Mucosa of descending colon (tissue), 3 donors: ENCODE measurements at places on chromosomes 12 and 14. TPM values are rescaled to one million over a fixed set of nuclear protein-coding genes. Genes with fewer than 3 reads are reported as not detected.
A peak's percentile ranks its signal among the peaks of the same experiment; 100 is the strongest.

- no peak for DNase-seq
Observed at GRCh38 chr12:104490186-104490585, 33.4 kb downstream of the CHST11 start.

DNA sequence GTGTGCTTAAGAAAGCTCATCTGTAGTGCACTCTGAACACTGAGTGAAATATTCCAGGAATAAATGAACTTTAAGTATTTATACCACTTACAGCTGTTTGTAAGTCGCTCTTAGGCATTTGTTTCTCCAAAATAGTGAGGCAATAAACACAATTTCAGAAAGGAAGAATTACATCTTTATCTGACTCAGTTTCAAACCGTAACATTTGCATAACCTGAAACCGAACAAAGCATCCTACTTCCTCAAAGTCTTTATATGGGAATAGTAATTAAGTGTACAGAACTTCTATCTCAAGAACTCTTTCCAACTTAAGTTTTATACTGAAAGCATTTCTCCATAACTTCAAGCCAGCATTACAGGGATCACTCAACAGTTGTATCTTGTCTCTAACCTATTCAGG is 58.4 kb downstream of the SOX5 start:
- no peak for DNase-seq

GRCh38 chr14:77542421-77543239 is 44.0 kb upstream of the ISM2 start:
- no peak for DNase-seq

DNA sequence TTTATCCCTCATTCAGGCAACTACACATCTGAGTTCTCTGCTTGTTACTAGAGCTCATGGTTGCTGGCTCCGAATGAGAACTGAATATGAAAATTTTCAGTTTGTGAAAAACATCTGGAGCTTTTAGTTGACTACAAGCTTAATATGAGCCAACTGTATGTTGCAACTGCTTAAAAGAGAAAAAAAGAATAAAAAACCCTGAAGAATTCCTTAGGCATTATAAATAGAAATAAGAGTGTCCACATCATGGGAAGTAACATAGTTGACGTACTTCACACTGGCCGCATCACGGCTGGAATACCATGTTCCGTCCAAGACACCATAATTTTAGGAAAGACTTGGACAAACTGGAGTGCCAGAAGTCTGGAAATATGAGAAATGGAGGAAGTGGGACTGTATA is 57.9 kb downstream of the PDE3A start:
- no peak for DNase-seq

- DNase-seq = no peak
Observed at GRCh38 chr12:118503476-118503875, 127.1 kb downstream of the SUDS3 start.

GRCh38 chr14:93042968-93043940 is 72.5 kb downstream of the ITPK1 start:
- peak; percentile 92 for DNase-seq

GRCh38 chr12:39503439-39503838 is 60.5 kb upstream of the KIF21A start:
- DNase-seq = no peak

GRCh38 chr14:99512110-99512449 is 30.9 kb downstream of the CCNK start:
- no peak for DNase-seq

- no peak for DNase-seq
Observed at GRCh38 chr12:31005944-31006361, 67.7 kb upstream of the DDX11 start.

- no peak for DNase-seq
Observed at GRCh38 chr14:30223385-30223785, 295.7 kb upstream of the PRKD1 start.

DNA sequence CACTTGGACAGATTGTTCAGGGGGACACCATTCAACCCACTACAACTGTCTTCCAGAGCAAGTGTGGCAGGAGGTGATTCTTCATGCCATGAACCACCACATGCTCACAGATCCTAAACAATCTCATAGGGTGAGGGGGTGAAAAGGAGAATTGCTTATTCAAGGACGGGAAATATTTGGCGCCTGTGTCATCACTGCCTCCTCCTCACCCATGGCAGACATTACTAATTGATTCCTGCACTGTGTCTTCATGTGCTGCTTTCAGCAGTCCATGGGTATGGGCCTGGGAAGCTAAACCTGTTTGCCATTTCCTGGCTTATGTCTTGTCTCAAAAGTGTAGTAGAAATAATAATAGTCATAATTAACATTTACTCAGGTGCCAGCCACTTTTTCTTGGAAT is 31.3 kb downstream of the MMAB start:
- no peak for DNase-seq

GRCh38 chr14:29630566-29631160 is 297.0 kb downstream of the PRKD1 start:
- DNase-seq = no peak

- no peak for DNase-seq
Observed at GRCh38 chr12:74321381-74321780, 216.3 kb upstream of the ATXN7L3B start.

DNA sequence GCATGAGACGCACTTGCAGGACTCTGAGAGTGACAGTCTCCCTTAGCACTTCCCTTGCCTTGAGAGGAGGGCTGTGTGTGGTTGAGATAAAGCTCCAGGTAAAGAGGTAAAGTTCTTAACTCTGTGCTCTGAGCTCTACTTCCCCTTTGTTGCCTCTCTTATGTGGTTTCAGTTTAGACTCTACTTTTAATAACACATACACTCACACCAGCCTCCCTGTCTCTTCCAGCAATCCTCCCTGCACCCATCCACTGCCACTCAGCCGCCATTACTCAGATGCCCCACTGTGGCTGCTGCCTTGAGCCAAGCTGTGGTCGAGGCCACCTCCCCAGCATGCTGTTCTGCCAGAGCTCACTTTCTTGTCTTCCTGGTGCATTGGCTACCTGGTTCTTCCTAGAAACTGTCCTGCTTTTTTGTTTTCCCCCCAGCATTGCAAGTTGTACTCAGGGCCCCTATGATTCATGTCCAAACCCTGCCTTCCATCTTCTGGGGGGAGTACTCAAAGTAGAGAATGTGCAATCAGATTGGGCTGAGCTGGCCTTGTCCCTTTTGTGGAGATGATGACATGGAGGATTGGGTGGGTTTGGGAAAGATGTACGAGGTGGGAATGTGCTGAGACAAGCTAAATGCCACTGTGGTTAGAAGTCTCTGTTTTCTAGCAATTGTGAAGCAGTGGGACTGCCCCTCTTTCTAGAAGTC is 115.5 kb upstream of the PARP11 start:
- no peak for DNase-seq

DNA sequence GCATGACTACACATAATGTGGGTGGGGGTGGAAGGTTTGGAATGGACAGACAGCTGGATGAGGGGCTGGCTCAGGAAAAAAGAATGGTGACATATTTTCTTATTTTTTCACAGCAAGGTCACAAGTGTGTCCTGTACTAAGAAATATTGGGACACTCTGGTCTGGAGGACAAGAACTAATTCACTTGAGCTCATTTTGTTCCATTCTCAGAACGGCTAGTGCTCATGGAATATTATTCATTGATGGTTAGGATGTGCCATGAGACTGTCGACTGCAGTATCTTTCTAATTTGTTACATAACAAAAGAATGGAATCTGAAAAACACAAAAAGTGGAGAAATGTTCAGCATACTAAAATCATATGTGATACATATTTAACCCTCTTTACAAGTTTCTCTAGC is 149.5 kb downstream of the BMP4 start:
- DNase-seq = no peak

- no peak for DNase-seq
Observed at GRCh38 chr14:101018561-101019290, 115.2 kb upstream of the RTL1 start.

GRCh38 chr14:60161196-60162107 is 3.7 kb downstream of the DHRS7 start:
- no peak for DNase-seq

- DNase-seq = no peak
Observed at GRCh38 chr12:52631264-52631663, 12.9 kb upstream of the KRT73 start.

DNA sequence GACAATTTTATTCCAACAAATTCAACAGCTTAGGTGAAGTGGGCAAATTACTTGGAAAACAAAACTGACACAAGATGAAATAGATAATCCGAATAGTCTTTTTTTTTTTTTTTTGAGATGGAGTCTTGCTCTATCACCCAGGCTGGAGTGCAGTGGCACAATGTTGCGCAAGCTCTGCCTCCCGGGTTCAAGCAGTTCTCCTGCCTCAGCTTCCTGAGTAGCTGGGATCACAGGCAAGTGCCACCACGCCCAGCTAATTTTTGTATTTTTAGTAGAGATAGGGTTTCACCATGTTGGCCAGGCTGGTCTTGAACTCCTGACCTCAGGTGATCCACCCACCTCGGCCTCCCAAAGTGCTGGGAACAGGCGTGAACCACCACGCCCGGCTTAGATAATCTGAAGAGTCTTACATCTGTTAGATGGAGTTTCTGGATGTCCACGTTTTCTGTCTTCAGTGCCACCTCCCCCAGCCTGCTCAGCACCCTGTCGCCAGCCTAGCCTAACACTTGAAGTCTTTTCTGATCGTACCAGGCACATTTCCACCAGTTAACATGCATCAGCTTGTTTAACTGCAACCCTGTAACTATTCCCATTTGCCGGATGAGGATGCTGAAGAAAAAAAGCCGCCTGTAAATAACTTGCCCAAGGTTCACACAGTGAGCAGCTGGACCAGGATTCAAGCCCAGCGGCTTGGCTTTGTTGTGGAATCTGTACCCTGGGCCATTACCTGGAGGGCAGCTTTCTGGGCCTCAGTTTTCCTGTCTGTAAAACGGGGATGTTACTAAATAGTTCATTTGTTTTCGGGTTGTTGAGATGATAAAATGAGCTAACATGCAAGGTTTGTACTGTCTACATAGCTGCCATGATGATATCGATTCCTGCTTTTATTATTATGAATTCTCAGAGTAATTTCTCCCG is 26.4 kb downstream of the FBRSL1 start:
- no peak for DNase-seq

GRCh38 chr14:99395909-99396530 is 84.6 kb downstream of the SETD3 start:
- no peak for DNase-seq

DNA sequence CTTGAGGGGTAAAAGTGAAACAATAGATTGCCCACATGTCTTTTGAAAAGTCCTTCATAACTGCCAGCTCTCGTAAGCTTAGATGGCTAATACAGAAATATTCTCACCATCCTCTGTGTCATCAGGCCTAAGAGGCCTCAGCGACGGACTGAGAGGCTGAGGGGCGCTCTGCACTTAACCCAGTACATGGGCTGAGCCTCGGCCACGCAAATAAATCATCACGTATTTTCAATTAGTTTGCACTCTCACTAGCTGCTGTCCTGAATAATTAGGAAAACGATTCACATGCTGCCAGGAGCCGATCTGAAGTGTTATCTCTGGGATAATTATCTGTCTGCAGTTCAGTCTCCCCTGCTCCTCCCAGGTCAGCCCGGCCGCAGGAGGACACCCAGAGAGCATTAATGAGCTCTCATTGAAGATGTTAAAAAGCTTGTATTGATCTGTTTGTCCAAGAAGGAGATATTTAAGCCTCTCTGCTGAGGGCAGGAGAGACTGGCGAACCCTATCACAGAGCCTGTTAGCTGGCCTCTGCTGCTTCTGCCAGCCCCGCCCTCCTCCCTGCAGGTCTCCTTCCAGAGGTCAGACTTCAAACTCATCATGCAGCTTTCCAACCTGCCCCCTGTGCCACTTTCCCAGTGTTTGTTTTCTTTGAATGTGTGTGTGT is 1051.3 kb downstream of the VRK1 start:
- DNase-seq = no peak

- DNase-seq = no peak
Observed at GRCh38 chr14:78593949-78594348, 423.8 kb downstream of the NRXN3 start.

DNA sequence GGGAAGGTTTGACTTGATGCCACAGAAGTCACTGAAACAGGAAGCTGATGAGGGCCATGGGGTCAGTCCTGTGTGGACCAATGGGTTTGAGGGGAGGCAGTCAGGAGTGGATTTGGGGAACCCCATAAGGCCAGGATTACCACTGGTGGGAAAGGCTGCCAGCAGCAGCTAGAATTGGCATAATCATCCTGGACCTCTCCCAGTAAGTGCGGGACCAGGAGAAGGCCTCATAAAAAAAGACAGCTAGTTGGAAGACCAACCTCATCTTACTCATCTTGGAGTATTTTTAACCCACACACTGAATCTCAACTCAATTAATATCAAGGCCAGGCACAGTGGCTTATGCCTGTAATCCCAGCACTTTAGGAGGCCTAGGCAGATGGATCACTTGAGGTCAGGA is 22.7 kb downstream of the TBX3 start:
- no peak for DNase-seq

DNA sequence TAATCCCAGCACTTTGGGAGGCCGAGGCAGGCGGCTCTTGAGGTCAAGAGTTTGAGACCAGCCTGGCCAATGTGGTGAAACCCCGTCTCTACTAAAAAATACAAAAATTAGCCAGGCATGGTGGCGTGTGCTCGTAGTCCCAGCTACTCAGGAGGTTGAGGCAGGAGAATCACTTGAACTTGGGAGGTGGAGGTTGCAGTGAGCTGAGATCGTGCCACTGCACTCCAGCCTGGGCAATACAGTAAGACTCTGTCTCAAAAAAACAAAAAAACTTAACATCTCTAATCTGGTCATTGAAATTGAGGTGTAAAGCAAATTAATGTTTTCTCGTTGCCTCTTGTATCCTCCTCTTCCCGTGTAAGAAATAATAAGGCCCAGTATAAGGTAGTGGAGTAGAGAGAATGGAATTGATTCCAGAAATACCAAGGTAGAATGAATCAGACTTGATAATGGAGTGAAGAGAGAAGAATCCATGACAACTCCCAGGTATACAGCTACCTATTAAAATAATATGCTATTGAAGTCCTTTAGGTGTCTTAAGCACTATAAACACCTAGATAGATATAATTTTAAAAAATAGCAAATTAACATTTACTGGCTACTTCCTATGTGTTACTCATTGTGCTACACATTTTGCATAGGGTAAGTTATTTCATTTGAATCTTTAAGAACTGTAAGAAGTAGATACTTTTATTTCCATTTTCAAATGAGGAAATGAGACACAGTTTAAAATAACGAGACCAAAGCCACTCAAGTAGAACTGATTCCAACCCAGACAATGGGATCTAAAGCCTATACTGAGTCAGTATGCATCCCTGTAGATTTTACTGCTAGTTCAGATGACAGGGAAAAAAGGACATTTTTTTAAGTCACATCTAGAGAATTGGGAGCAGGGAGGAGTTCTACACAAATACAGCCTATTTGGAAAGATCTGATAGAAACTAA is 23.2 kb downstream of the RAP1B start:
- DNase-seq = no peak

GRCh38 chr12:109709401-109709991 is 4.1 kb upstream of the FAM222A start:
- DNase-seq = no peak

BICDL1 gene
- 10.6 TPM for total RNA-seq

HPD gene
- 1.0 TPM for total RNA-seq

CPM gene
- total RNA-seq = 130 TPM

KRT3 gene
- total RNA-seq = not detected

CCDC177 gene
- total RNA-seq = not detected

CNTN1 gene
- total RNA-seq = 1.3 TPM

EXOC3L4 gene
- total RNA-seq = 16.7 TPM

PIWIL1 gene
- not detected for total RNA-seq

CDKN3 gene
- total RNA-seq = 18.2 TPM

SYNDIG1L gene
- total RNA-seq = 0.22 TPM

C12orf60 gene
- total RNA-seq = 0.44 TPM

VRK1 gene
- total RNA-seq = 15.3 TPM
